NCI-H2107 (cell line): ENCODE measurements at places on chromosomes 7 and 10.

DNA sequence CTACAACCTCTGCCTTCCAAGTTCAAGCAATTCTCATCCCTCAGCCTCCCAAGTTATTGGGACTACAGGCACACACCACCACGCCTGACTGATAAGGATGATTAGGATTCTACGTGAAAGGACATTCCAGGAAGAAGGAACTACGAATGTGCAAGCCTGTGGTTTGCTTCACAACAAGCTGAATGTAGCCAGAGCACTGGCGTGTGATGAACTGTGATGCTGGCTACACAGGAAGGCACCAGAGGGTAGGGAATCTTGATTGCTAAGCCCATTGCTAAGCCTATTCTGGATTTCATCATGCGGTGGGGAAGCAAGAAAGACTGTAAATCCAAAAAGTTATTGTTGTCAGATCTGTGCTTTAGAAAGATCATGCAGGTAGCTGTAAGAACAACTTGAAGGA lies 72.3 kb upstream of the SRRM3 start:
- DNase-seq: no peak

- DNase-seq: no peak
These were observed 128.7 kb downstream of the ITGB8 start for GRCh38 chr7:20459419-20459818.

GRCh38 chr10:113735913-113736312 lies 15.6 kb upstream of the PLEKHS1 start:
- DNase-seq: peak; percentile 4

- peak; percentile 30 for DNase-seq
These were observed 20.8 kb downstream of the LAMB4 start for GRCh38 chr7:108109221-108109908.
